ENCODE measurements at places on chromosomes 2 and 18.

- DNase-seq = no peak
Measured at GRCh38 chr18:8286303-8286702, 322.9 kb upstream of the RAB12 start.

- no peak for DNase-seq
Measured at GRCh38 chr2:71060871-71061270, 7.6 kb upstream of the NAGK start.

GRCh38 chr2:169071455-169071854 is 2.1 kb downstream of the DHRS9 start:
- DNase-seq = no peak

DNA sequence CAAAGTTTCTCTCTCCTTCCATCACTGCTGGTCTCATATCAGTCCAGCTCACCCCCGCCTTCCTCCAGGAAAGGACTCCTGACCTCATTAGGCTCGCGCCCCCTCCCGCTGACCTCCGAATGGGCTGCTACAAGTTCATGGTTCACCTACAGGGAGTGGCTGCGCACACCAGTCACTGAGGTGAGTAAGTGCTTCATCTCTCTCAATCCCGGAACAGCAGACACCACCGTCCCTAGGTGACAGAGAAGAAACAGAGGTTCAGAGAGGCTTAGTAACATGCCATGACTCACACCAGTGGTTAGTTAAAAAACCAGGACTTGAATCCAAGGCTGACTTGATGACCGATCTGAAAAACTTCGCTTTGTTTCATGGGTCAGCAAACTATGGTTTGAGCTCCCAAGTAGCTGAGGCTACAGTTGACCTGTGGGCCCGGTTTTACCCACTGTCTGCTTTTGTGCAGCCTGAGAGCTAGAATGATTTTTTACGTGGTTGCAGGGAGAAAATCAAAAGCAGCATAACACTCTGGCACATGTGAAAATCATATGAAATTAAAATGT is 42.0 kb downstream of the ZFP36L2 start:
- no peak for DNase-seq

GRCh38 chr2:42046819-42047487 is 868 bp upstream of the PKDCC start:
- DNase-seq = no peak

- DNase-seq = no peak
Measured at GRCh38 chr2:235986361-235986760, 181.8 kb downstream of the GBX2 start.

GRCh38 chr2:188410504-188411235 is 119.0 kb downstream of the GULP1 start:
- DNase-seq = no peak

- no peak for DNase-seq
Measured at GRCh38 chr2:926896-927295, 23.8 kb upstream of the SNTG2 start.

DNA sequence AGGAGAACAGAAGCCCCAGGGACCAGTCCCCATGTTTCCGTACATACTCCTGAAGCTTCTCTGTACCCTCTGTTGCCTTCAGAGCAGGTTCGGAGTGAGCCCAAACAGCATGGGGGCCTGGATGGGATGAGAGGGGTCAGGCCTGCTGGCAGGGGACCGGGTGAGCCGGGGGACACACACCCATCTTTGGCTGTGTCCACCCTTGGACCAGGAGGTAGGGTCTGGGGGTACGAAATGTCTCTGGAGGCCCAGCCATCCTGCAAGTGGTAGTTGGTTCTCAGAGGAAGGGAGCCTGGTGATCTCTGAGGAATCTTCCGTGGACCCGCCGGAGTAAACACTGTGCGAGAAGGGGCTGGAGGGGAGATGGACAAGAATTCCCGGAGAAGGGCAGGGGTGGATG is 15.3 kb downstream of the FBLN7 start:
- DNase-seq = no peak

GRCh38 chr2:23954325-23955014 is 14.2 kb downstream of the UBXN2A start:
- DNase-seq = no peak

- DNase-seq = no peak
Measured at GRCh38 chr2:18422432-18423165, 137.9 kb downstream of the RDH14 start.

GRCh38 chr2:132665401-132666140 is 4.4 kb downstream of the LYPD1 start:
- no peak for DNase-seq
